ENCODE measurements at places on chromosomes 6 and 20.

DNA sequence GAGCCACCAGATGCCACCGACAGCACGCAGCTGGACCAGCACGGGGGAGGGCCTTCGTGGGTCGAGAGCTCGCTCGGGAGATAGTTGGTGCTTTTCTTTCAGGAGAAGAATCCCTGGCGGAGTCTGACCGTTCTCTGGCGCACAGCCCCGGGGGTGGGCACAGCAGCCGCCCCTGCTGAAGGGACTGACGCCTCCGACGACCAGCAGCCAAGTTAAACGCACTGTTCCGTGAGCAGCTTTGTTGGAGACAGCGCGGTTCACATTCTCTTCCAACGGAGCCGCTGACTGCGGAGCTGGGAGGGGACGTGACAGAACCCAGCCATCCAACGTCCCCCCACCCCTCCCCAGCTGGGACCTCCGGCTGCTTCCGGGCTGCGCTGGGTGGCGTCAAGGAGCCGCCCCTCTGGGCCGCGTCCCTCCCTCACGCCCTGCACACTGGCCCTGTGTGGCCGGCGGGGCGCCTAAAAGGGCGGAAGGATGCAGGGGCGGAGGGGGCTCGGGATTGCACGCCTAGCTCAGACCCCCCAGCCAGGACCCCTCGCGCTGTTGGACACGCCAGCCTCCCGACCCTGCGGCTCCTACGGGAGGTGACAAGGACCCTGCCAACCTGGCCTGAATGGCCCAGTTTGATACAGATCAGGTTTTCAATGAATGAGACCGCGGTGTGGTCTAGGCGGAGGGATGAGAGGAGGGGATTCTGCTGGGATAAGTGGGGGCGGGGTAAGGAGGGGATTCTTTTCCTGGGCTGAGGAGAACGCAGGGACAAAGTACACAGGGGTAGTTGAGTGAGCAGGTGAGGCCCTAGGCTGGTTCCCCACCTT lies 36.4 kb upstream of the KHDC1 start:
- DNase-seq: no peak

GRCh38 chr6:134375220-134375580 lies 57.3 kb upstream of the SGK1 start:
- DNase-seq: no peak

GRCh38 chr6:16818992-16819626 lies 57.8 kb upstream of the ATXN1 start:
- no peak for DNase-seq

- no peak for DNase-seq
Observed at GRCh38 chr20:54203281-54203680, 4.6 kb upstream of the PFDN4 start.

DNA sequence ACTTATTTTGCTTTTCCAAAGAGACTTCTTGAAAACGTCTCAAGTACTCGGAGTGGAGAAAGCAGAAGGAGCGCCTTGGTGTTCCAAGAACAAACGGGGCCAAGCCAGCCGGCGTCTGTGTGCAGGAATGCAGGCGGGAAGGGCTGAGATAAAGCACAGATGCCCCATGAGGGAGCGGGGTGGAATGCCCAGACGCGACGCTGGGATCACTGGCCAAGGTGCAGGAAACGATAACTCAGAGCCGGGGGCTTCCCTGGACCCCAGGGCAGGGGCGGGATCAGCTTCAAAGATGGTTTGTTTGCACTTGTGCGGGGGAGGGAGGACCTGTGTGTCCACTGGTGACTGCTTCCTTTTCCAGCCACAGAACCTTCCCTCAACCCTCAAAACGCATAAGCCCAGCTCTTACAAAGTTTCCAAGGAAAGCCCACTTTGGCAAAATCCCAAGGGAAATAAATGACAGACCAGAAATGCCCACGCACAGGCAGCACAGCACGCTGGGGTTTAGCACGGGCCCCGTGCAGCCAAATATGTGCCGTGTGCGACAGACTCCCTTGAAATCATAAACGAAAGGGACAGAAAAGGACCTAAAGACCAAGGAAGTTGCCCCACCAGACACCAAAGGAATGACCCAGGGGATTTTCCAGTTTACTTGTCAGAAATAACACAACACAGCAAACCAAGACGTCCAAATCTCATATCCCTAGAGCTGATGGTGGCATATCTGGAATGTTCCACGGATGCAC lies 113.9 kb downstream of the NFATC2 start:
- DNase-seq: no peak

DNA sequence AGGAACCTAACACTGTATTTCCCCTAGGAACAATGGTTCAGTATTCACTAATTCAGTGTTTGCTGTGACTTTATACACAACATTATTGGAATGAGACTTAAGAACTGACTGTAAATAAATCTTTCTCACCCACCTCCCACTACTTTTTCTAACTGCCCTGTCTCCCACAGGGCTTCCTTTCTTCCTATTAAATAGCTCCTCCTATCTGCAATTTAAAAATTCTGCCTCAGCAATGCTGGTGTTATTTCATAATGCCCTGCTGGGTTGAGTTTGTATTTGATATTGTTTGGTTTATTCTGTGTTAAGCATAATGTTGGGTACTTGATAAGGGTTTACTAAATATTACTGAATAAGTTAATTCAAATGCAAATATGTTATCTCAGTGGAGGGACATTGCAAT lies 573.1 kb upstream of the RNF217 start:
- peak; percentile 37 for DNase-seq

- no peak for DNase-seq
Observed at GRCh38 chr20:48578397-48579098, 249.3 kb downstream of the PREX1 start.

GRCh38 chr20:58569241-58570125 lies 54.3 kb upstream of the APCDD1L start:
- no peak for DNase-seq

GRCh38 chr20:1291191-1291741 lies 25.2 kb downstream of the SNPH start:
- DNase-seq: no peak

- no peak for DNase-seq
Observed at GRCh38 chr6:150881911-150882481, 16.5 kb downstream of the MTHFD1L start.

DNA sequence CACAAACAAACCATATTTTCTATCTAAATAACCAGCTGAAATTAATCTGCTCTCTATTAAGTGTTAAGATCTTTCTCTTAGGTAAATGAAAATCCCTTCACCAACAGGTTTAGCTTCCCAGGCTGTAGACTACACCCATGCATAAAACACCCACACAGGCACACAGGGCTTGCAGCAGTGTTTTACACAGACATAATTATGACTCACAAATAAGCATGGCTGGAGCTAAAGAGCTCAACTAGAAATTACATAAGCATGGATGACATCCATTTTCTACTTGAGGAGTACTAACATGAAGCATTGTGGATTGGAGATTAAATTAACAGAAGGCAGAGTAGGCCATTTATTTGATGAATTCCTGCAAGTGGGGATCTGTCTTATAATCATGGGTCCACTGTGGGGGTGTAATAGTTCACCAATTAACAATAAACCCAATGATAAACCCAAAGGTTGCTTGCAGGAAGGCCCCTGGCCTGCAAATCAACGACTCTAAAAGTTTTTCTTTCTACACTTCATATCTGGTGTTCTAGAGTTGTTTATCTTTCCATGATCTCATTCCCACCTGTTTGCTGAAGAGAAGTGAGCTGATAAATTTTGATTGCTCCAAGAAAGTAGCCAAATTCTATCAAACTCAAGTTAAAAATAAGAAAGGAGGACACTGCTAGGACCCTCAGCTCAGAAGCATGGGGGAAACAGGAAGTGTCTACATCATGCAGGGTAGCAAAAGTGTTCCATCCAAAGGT lies 33.8 kb upstream of the E2F3 start:
- DNase-seq: no peak

DNA sequence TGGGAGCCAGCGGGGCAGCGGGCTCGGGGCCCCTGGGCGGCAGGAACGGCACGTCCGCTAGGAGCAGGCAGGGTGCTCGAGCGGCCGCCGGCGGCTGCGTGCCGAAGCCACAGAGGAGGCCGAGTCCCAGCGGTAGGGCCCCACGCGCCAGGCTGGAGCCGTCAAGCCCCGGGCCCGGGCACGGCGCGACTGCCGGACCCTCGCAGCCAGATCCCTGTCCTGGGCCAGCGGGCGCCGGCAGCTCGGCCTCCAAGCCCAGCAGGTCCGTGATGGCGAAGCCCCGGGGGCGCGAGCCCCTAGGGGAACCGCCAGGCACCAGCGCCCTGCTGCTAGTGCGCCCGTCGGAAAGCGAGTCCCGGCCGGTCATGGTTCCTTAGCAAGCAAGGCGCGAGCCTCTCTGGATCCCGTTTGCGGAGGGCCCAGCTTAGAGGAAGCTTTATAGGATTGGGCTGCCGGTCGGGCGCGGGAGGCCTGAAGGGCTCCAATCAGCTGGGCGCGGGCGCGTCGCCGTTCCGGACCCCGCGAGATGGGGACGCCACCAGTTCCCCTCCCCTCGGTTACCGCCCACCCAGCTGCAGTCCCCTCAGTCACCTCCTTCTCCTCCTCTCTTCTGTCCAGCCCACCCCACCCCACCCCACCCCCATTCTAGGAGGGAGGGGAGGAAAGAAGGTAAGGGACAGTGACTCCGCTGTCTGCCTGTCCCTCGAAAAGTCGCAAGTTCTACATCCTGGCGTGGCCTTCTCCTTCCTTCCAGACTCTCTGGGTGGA lies at the start of gene VSX1:
TSS of gene VSX1 (minus strand) at position 412 of the 768 bp plus-strand sequence. CDS start at position 367, 45 bp downstream.
- DNase-seq: no peak

GRCh38 chr20:23643659-23644058 lies 5.9 kb upstream of the CST3 start:
- no peak for DNase-seq

- DNase-seq: no peak
Observed at GRCh38 chr20:17108896-17109295, 117.9 kb upstream of the PCSK2 start.

GRCh38 chr6:79649016-79649415 lies 17.9 kb downstream of the SH3BGRL2 start:
- no peak for DNase-seq

DNA sequence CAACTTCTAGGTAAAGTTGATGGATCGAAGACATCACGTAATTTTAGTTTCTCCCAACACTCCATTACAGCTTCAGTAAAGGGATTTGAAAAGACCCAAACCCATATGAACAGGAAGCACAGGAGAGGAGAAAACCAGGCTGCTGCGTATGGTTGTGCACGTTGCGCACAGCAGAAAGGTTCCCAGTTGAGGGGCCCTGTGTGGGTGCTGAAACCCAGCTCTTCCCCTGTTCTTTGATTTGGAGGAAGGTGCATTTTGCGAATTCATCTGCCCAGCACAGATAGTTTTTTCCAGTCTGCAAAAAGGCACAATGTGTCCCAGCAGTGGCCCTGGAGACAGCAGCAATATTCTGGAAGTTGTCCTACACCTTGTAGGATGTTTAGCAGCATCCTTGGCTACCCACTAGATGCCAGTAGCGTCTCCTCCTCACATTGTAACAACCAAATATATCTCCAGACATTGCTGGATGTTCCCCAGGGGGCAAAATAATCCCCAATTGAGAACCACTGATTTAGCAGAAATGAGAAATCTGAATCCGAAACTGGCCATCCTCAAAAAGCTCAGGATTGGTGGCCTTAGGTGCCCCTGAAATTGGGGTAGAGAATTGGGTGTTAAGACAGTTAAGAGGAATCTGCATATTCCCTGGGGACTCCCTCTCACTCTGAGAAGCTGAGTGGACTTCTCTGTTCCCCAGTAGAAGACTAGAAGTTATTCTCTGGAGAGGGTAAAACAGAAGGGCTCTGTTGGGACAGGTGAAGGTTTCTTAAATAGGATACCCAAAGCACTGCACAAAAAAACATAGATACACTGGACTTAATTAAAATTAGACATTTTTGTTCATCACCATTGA lies 12.2 kb downstream of the SUN5 start:
- DNase-seq: no peak

DNA sequence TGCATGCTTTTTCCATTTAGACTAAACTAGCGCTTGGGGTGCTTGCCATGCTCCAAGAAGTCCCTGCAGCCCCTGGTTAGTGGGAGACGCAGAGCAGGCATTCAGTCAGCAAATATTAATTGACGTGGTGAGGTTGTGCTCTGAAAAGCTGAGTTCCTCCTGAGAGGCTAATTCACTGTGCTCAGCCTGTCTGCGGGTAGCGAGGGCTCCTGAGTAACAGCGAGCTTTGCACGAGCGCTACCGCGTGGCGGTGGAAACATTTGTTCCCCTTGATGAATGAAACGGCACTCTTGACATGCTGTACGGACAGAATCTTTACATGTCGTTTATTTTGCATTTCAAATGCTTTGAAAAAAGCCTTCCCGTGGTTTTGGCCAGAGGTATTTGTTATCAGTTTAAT lies 170.6 kb upstream of the AGPAT4 start:
- peak; percentile 81 for DNase-seq

GRCh38 chr6:17475606-17476244 lies 82.3 kb downstream of the CAP2 start:
- DNase-seq: no peak

GRCh38 chr6:46491628-46492547 lies 639 bp upstream of the RCAN2 start:
- DNase-seq: peak; percentile 33

- no peak for DNase-seq
Observed at GRCh38 chr6:104396077-104396476, 463.6 kb downstream of the HACE1 start.

DNA sequence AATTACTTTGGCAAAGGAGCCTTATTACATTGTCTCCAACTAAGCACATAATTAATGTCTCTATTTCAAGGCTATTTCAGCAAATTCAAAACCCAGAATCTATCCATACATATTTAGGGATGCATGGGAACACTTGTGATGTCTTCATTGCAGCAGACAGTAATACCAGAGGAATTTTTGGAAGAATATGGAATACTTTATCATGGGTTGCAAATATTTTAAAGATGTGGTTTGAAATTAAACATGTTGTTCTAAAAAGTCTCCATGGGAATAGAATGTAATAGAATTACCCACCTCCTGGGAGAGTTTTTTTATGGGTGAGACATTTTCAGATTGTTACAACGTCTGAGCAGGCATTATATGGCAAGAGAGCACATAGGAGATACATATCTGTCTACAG lies 170.8 kb downstream of the KCNQ5 start:
- no peak for DNase-seq

GRCh38 chr6:98323605-98324004 lies 510.8 kb upstream of the POU3F2 start:
- no peak for DNase-seq

DNA sequence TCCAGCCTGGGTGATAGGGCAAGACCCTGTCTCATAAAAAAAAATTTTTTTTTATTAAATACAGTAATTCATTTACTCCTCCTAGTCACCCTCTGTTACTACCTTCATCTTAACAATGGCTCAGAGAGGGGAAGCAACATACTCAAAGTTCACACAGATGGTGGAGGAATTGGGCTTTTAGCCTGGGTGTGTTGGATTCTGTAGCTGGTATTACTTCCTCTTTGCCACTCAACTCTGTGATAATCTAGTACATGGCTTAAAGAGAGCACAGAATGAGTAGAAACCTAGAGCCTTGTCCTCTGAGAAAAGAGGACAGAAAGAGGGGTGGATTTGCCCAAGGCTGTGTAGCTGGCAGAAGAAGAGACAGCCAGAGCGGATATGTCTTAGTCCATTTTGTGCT lies 96.6 kb downstream of the DLGAP4 start:
- DNase-seq: no peak
